Activated CD8-positive, alpha-beta memory T cell treated with anti-CD3 and anti-CD28 coated beads, Interleukin-2, amount 50 U/mL, for 48 hours (primary cell): ENCODE measurements at places on chromosomes 4 and X.

- no peak for DNase-seq
Observed at GRCh38 chr4:82560853-82561785, 669 bp downstream of the TMEM150C start.

DNA sequence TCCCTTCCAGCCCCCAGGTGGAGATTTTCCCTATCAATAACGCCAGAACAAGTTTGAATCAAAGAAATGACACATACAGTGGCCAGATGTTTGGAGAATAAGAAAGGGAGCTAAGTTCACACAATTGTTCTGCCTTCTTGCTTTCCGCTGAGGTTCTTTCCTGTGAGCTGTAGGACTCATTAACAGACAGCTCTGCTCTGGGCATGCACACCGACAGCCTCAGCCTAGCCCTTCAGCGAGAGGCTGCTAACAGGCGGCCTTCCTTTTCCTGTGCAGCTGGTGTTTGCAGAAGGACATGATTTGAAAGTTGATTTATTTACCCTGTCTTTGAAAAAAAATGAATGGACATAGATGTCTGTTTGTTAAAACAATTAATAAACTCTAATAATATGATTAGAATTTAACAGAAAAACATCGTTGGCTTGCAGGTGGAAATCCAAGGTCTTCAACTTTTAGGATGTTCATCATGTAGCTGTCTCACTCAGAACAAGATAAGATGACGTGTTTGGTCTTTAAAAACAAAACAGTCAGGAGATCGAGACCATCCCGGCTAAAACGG, 183.3 kb downstream of the KDR start:
- no peak for DNase-seq

GRCh38 chr4:126123611-126124325, 809.0 kb downstream of the FAT4 start:
- DNase-seq, result no peak

DNA sequence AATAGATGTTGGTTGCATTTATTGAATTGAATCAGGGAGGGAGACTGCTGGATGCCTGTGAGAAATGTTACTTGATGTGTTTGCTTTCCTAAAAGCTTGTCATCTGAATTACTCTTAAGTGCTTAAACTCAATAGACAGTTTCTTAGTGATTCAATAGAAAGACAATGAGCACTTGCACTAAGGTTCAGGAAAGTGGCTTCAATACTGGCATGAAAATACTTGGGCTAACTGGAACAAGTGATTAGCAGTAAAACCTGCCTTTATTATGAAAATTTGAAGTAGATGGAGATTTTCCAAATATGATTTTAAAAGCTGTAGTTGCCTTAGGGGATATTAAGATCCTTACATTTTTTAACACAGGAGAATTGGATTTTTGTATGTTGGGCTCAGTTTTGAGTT, 123.3 kb downstream of the RNF150 start:
- DNase-seq, result no peak

DNA sequence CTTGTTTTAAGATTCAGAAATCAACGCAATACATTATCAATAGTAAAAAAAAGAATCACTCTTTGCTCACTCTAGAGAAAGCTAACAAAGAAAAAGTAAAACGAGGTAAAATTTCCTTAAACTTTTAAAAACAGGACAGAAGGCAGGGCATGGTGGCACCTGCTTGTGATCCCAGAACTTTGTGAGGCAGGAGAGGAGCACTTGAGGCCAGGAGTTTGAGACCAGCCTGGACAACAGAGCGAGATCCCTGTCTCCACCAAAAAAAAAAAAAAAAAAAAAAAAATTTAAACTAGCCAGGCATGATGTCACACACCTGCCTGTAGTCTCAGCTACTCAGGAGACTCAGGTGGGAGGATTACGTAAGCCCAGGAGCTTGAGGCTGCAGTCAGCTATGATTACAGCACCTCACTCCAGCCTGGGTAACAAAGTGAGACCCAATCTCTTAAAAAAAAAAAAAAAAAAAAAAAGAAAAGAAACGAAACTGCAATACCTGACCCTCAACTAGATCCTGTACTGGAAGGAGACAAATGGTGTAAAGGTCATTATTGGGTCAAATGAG, 3.5 kb downstream of the CCNI start:
- no peak for DNase-seq

- DNase-seq, result no peak
Observed at GRCh38 chr4:3128976-3129375, 54.5 kb downstream of the HTT start.

GRCh38 chr4:3372933-3373465, 68.8 kb upstream of the HGFAC start:
- DNase-seq, result no peak

DNA sequence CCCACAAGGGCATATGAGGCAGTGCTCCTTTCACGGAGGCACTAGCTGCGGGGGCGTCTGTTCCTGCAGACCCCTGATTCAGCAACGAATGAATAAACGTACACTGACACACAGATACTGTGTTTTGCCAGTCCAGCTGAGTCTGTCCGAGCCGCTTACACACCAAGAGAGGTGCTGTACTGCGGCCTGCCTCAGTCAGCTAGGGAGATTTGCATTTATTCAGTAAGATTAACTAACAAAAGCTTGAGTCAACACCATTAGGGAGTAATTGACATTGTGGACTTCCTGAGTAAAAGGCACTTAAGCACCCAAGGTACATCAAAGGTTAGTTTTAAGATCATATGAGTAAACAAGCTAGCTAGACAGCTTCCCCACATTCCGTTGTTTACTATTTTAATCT, 31.0 kb upstream of the BEX4 start:
- DNase-seq, result no peak

- no peak for DNase-seq
Observed at GRCh38 chr4:29852537-29852936, 867.6 kb upstream of the PCDH7 start.

GRCh38 chrX:51776851-51777250, 33.6 kb downstream of the GSPT2 start:
- DNase-seq, result no peak

- DNase-seq, result no peak
Observed at GRCh38 chr4:6109842-6110560, 90.3 kb downstream of the JAKMIP1 start.

DNA sequence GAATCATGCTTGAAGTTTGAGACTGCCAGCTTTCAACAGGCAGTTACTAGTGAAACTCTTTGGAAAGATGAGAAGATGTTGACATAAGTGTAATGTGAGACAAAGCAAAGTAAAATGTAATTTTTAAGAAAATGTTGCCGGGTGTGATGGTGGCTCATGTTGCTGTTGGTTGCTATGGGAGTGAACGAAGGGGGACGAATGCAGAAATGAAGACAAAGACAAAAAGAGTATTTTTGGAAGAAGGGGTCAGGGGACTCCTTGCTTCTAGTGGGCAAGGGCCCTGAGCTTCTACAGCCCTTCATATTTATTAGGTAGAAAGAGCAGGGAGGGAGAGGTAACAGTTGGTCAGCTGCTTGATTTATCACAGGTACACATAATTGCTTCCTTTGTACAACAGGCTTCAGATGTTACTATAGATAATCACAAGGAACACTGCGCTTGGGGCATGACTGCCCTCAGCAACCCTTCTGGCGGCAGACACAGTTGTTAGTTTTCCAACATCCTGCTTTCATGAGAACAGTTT, 11.9 kb upstream of the UGDH start:
- DNase-seq, result no peak

- no peak for DNase-seq
Observed at GRCh38 chr4:167955006-167955405, 137.3 kb upstream of the ANXA10 start.

- no peak for DNase-seq
Observed at GRCh38 chr4:58515226-58515625, 1405.0 kb upstream of the IGFBP7 start.

DNA sequence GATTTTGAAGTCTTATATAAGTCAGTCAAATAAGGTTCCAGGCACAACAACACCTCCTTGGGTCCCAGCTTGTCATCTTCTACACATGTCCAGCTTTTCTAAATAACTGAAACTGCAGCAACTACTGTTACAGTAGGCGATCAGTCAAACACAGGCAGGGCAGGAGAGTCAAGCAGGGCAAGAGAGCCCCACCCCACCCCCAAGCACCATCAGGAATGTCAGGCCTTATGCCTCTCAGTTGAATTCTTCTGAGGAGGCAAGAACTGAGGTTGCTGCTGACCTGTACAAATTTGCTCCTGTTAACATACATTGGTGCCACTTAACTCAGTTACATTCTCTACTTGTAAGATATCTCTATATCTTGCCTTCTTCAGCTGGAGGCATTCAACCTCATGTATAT, 608.8 kb upstream of the PCDH10 start:
- DNase-seq, result no peak

- no peak for DNase-seq
Observed at GRCh38 chrX:72105436-72105835, 26.3 kb downstream of the RTL5 start.

DNA sequence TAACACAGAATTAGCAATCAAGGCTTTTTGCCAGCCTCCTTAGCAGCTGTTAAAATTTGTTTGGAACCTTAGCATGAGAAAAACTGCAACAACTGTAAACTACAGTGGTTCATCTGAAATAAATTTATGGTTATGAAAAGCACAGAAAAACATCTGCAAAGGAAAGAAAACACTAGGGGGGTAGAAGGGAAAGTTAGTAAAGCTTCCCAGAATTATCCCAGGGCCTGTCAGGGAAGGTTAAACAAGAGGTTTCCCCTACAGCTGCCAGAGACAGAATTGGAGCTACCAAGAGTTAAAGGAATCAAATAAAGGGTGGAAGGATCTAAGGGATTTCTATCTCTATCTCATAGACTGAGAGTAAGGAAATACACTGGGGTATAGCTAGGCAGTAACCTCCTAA, 234.7 kb upstream of the DIAPH2 start:
- no peak for DNase-seq

GRCh38 chrX:124665621-124666400, 319.4 kb downstream of the SH2D1A start:
- DNase-seq, result no peak

GRCh38 chrX:21870494-21870893, 14.7 kb downstream of the YY2 start:
- DNase-seq, result no peak

DNA sequence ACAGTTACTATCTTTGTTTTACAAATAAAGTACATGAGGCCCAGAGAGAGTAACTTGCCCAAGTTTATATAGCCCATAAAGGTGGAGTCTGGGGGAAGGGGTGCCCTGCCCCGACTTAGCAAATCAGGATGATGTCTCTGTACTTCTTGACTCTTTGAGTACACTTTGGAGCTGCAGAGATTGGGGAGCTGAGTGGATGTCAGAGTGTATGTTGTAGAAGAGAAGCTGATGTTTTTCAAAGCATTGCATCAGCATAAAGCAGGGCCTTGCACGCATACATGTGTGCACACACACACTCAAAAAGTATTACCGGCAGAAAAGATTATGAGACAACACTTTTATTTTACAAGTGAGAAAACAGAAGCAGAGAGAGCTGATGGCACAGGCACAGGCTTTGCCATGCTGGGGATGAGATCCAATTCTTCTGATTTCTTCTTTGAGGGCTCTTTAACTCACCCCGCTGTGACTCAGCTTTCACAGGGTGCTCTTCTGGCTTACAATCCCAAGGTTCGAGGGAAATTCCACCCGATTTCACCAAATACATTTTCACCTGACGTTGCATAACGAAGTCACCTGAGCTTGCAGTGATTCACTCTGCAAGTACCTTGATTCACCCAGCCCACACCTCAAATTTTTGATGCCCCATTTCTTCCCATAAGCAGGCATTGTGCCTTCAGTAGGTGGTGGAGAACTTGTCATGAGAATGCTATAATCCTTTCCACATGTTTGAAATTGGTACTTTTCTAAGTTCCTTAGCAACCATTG, 292.8 kb upstream of the BOD1L1 start:
- no peak for DNase-seq

DNA sequence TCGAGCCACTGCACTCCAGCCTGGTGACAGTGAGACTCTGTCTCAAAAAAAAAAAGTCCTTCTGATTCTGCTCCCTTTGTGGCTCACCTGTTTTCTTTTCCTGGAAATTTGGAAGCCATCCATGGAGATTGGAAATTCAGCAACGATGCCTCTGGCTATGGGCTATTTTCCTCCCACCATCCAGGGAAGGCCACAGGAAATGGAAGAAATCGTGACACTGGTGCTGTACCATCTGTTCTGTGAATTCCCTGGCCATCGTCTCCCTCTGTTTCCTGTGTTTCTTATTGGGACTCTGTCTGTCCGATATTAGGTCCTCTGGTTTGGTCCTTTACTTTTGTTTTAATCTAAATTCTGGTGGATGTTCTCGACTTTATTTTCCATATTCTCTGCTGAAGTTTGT, 29.4 kb upstream of the ADRA2C start:
- no peak for DNase-seq

DNA sequence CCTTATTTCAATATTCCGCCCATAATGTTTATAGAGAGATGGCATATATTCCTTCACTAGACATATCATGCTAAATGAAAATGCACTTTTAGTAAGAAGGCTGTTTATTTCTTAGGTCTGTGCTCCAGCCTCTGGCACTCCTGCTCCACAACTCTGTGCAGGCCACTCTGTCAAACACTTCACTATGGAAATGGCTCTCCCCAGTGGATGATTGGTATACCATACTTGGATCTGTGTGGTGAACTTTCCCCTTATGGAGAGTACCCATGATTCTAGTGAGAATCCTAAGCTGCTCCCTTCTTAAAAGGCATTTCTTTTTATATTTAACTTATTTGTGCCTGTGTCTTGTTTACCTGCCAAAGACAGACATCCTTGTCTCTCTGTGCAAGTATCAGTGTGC, 480.1 kb upstream of the GALNT7 start:
- DNase-seq, result no peak

DNA sequence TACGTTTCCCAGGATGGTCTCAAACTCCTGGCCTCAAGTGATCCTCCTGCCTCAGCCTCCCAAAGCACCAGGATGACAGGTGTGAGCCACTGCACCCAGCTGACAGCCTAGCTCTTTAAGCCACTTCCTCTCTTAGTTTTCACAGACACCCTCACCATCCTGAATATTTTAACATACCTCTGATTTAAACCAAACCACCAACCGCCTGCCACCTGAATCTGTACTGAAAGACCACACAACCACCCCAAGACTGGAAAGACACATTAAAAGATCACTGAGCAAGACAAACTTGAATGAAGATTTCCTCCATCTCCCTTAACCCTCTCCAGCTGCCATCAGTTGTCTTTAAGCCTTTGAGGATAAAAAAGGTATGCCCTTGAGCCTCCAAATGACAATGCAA, 110.6 kb downstream of the SH3KBP1 start:
- DNase-seq, result no peak

DNA sequence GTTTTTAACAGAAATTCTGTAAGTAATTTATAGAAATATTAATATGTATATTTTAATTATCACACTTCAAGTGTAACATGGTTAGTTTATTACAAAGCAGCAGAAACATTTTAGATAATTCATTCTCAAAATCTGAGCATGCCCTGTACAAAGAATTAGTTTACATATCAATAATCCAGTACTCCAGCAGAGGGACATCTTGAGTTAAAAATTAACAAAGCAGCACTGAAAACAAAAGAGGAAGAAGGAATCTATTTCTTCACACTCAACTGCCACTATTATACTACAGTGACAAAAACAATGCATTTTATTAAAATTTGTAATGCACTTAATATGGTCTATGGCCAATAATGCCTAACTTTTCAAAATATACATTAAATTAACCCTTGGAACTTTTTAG, 179.1 kb upstream of the KLHL4 start:
- DNase-seq, result no peak
